Vein endothelial cell (primary cell): ENCODE measurements at places on chromosomes 16 and 17. TPM values are rescaled to one million over a fixed set of nuclear protein-coding genes. Genes with fewer than 3 reads are reported as not detected.

The PPP1R1B gene
- not detected in 2 replicates for total RNA-seq

The NOTUM gene
- under 0.01 and 0.76 TPM in 2 replicates for total RNA-seq

The CES5A gene
- not detected in 2 replicates for total RNA-seq

The GP1BA gene
- total RNA-seq = not detected in 2 replicates

The TAC4 gene
- total RNA-seq = not detected in 2 replicates

The TSPAN10 gene
- total RNA-seq = 0.48 TPM in 1 of 2 replicates, not detected in the other

The KRT24 gene
- total RNA-seq = not detected in 2 replicates

The CA5A gene
- total RNA-seq = not detected in 2 replicates

The NUPR1 gene
- total RNA-seq = 0.33 and 2.4 TPM in 2 replicates

The FOXO3B gene
- total RNA-seq = 5.6 and 5.9 TPM in 2 replicates

The GINS3 gene
- 13.1 and 18.7 TPM in 2 replicates for total RNA-seq

The KRT35 gene
- not detected in 2 replicates for total RNA-seq

The TEX14 gene
- under 0.01 TPM in 2 replicates for total RNA-seq

The PRSS33 gene
- total RNA-seq = not detected in 2 replicates

The TMC5 gene
- total RNA-seq = not detected in 2 replicates

The GSG1L gene
- total RNA-seq = under 0.01 TPM in 1 of 2 replicates, not detected in the other

The TPPP3 gene
- not detected in 2 replicates for total RNA-seq

The RNF222 gene
- not detected in 2 replicates for total RNA-seq

The NF1 gene
- total RNA-seq = 36.9 and 44.1 TPM in 2 replicates

The KCNH4 gene
- total RNA-seq = under 0.01 TPM in 1 of 2 replicates, not detected in the other

The ALDOA gene
- 719 and 1,079 TPM in 2 replicates for total RNA-seq

The FA2H gene
- not detected in 2 replicates for total RNA-seq

The FNDC8 gene
- not detected in 2 replicates for total RNA-seq

The KRTAP3-2 gene
- total RNA-seq = not detected in 2 replicates

The ZP2 gene
- not detected in 2 replicates for total RNA-seq

The PARD6A gene
- 1.3 and 2.2 TPM in 2 replicates for total RNA-seq

The TBC1D3I gene
- 0.57 TPM in 1 of 2 replicates, not detected in the other for total RNA-seq

The GCGR gene
- total RNA-seq = not detected in 2 replicates

The SLC52A1 gene
- 0.33 TPM in 1 of 2 replicates, not detected in the other for total RNA-seq

The ICAM2 gene
- total RNA-seq = 806 and 851 TPM in 2 replicates

The ATF7IP2 gene
- total RNA-seq = 5.6 and 7.1 TPM in 2 replicates

The SLC16A13 gene
- 2.0 TPM in 2 replicates for total RNA-seq

The OR2C1 gene
- not detected in 2 replicates for total RNA-seq
